ENCODE measurements at places on chromosomes 4 and X. TPM values are rescaled to one million over a fixed set of nuclear protein-coding genes. Genes with fewer than 3 reads are reported as not detected.

GRCh38 chr4:83238393-83239248, 46.0 kb downstream of the COQ2 start:
- no peak for DNase-seq

DNA sequence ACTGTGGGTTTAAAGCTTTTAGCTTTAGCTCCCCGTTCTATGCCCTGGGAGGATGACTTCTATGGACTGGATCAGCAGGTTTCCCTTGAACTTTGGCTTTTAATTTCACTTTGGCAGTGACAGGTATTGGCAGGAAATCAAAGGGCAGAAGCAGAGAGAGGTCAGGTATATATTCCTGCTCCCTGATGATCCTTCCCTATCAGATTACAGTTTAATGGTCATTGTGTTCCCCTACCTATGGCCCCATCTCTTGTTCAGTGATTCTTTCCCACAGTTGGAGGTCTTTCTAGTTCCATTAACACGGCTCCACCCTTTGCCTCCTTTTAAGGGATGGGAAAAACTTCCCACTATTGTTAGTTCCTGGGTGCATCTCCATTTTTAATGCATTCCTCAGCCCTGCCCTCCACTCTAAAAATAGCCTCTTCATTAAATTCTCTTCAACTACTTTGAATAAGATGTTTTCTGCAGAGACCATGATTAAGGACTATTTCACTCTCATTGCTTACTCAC, 107.8 kb upstream of the TMEM47 start:
- DNase-seq = no peak

- no peak for DNase-seq
Observed at GRCh38 chr4:174794543-174795094, 34.4 kb downstream of the GLRA3 start.

DNA sequence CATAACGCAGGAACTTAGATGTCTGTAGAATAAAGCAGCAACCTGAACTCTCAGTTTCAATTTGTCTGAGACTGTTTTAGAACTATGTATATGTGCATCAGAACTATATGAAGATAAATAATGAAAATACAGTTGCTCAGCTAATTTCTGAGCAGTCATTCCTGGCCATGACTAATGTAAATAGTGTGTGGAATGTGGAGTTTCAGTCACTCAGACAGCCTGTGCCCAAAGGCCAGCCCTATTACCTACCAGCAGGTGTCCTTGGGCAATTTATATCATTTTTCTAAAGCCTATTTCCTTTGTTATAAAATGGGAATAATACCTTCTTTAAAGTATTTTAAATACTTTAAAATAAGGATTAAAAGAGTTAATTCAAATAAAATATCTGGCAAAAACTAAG, 56.0 kb upstream of the RELL1 start:
- no peak for DNase-seq

DNA sequence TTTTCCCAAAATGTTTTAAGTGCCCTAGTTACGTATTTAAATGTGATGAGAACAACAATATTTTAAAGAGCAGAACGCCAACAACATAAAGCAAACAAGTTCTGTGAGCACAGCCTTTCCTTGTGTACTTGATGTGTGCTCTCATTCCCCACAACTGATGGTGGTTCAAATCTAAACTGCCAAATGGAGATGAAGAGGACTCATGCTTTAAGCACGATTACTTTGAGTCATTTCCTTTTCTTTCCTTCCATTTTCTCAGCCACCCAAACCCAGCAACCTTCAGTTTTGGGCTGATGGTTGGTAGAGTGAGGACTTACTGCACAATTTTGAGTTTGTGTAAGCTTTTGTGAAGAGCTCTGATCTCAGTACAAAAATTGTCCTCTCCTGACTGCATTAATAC, 1.7 kb downstream of the NSD2 start:
- peak; percentile 13 for DNase-seq

DNA sequence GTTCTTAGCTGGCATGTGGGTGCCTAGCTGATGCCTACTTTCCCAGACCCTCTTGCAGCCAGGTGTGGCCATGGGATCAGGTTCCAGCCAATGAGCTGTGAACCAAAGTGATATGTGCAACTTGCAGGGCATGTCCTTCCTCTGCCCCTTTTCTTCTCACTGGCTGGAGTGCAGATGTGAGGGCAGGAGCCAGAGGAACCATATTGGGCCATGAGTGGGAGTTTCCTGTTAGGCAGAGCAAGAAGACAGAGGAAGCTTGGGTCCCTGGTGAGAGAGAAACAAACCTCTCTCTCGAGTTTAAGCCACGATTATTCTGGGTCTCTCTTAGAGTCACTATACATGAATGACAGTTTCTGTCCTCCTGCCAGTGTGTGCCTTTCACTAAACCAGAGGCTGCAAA, 120.4 kb upstream of the STX18 start:
- no peak for DNase-seq

DNA sequence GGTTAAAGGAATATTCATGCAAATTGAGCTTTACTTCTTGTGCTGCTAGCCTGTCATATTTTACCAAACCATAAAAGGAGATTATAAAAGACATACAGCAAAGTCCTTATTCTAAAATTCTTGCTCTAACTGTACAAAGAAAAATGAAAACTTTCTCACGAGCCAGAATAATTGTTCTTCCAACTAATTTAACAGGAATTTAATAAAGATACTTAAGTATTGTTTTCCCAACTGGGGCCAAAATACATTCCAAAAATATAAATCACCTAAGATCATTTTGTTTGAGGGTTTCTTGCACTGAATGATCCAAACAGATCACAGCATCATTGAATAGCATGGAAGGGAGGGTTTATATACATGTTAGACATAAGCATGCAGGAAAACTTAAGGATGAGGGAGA, 127.1 kb upstream of the PCDH18 start:
- DNase-seq = no peak

DNA sequence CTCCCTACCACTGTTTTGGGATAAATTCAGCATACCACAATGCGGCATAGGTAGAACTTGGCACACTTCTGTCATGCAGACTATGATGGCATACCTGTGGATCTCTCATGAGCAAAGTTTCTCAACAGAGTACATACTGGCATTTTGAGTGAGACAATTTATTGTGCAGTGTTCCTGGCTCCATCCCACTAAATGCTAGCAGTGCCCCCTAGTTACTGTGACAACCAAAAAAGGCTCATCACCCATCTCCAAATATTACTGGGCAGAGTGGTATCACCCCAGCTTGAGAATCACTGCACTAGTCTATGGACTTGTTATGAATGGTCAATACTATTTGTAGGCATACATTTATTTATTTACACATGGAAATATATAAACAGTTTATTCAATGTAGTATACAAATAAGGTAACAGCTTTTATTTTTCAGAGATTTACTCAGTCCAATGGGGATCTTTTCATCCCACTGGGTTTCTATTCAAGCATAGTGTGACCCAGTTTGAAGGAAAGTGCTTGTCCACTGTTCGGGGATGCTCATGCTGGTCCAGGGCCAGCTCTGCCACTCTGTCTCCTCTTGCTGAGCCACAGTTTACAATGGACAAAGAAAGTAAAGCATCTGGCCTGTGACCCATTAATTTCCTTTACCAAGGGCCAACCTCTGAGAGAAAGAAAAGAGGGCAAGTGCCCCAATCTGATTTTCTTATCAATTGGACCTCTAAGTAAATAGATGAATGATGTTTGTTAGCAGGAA, 81.0 kb upstream of the IL2 start:
- no peak for DNase-seq

- no peak for DNase-seq
Observed at GRCh38 chrX:37658343-37659030, 27.1 kb upstream of the XK start.

- no peak for DNase-seq
Observed at GRCh38 chr4:56764223-56764622, 57.3 kb downstream of the SPINK2 start.

DNA sequence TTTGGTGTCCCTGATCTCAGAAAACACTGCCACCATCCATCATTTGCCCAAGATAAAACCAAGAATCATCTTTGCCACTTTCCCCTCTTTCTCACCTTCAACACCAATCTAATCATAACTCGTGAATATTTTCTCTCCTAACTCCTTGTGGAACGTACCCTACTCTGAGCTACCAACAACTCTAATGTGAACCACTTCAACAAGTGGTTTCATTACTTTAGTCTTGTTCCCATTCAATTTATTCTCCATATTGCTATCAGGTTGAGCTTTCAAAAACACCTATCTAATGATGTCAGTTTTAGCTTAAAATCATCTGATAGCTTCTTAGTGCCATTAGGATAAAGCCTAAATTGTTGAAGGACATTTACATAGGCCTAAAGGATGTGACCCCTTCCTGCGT, 39.8 kb upstream of the CXorf38 start:
- DNase-seq = no peak

- no peak for DNase-seq
Observed at GRCh38 chr4:184142121-184143000, 75.3 kb downstream of the ENPP6 start.

DNA sequence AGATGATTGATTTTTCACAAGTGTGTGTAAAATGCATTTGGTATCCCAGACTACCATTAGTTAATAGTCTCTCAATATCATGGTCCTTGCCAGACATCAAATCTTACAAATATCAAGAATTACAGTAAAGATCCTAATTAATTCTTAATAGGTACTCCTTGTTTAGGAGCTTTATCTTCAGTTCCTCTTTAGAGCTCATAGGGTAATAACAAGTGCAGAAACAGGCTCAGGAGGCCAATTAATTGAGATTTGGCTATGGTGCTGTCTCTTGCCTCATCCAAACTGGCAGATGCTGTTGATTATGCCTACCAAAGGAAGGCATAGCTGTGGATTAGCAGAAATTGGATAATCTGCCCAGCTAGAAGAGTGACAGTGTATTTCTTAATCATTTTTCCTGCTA, 6.9 kb downstream of the MTMR1 start:
- no peak for DNase-seq

DNA sequence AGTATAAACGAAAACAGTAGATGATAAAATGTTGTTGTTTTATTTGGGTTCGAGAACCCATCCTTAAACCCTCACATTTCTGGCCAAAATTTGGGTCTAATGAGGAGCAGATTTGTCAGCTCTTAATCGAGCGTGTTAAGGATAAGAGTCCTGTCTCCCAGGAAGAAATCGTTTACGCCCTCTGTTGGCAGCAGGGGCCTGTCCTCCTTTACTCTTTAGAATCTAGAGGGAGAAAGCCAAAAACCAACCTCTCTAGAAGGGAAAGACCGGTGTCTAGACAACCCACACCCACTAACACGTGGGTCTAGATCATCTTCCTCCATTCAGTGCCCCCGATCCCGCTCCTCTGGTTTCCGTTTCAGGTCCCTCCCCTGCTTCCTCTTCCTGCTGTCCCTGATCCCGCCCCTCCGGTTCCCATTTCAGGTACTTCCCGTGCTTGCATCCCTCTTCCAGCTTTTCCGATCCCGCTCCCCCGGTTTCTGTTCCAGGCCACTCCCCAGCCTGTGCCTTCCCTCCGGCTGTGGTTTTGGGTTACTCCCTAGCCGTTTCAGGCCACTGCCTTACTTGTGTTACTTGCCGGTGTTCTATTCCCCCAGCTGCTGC, 339.1 kb downstream of the PAPSS1 start:
- no peak for DNase-seq

DNA sequence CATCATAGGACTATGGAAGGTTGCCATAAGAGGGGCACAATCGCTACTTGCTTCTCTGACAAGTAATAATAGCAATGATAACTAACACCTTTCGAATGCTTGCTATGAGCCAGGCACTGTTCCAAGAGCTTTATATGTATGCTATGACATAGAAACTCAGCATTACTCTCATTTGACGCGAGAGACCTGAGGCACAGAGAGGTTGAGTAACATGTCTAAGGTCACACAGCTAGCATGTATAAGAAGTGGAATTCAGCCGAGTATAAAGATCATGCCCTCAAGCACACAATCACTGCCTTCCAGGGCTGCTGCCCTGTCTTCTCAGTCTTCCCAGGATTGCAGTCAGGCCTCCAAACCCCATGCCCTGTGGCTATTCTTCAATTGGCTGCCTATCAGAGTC, 19.5 kb downstream of the PJA1 start:
- DNase-seq = no peak

DNA sequence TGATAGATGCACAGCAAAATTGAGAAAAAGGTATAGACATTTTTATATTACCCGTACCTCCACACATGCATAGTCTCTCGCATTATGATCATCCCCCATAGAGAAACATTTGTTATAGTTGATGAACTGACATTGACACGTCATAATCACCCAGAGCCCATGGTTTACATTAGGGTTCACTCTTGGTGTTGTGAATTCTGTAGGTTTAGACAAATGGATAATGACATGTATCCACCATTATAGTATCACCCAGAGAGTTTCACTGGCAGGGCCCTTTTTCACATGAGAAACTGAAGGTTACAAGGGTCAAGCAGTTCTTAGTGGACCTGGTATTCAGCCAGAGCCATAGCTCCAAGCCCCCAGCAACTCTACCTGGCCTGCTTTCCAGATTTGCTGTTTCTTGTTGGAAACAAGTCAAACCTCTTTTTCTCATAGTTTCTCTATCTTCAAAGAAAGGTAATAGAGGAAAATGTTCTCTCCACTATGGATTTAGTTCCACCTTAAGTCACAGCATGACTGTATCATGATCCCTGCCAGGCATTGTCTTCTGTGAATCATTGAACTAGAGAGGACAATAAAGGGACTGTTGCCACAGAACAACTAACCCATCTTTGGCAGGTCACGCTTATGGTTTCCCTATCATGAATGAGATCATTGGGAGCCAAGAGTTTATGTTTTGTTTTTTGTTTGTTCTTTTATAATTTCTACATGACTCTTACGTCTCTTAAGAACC, 64.0 kb downstream of the HHIP start:
- DNase-seq = peak; percentile 84

DNA sequence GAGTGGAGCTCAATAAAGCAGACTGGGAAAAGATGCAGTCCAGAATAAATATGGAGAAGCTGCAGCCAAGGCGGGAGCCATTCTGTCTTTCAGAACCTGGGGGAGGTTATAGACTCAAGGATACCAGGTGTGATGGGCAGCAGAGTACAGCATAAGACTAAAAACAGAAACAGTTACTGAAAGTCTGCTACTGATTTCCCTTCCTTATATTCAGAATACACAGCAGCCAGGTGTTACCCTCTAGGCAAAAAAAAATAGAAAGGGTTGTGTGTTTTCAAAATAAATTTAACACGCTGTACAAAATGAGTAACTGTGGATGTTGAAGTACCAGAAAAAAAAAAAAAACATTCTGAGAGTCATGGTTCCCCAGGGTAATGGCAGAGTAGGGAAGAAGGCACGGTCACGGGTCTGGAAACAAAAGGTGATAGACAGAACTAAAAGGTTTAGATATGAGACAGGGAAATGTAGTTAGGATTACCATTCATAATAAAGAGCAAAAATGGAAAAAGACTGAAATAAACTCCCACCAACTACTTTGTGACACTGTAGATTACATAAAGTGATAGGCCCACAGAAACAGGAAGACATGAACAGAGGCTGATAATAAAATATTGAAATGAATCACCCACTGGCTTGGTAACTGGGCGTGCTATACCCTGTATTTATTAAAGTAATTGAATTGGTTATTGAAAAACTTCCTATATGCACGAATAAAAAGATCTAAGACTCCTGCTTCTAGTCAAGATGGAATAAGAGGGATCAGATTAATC, 10.8 kb upstream of the HHIP start:
- DNase-seq = no peak

The TRPC5OS gene
- total RNA-seq = not detected

The SLC16A2 gene
- 1.3 TPM for total RNA-seq

The SPANXA2 gene
- not detected for total RNA-seq

The SRPK3 gene
- total RNA-seq = 0.07 TPM

The TEX13C gene
- not detected for total RNA-seq

The FOXO4 gene
- 5.3 TPM for total RNA-seq

The FDCSP gene
- not detected for total RNA-seq

The CENPE gene
- 63.3 TPM for total RNA-seq

Measured in pulmonary artery endothelial cell (primary cell).